Tracheal epithelial cell (primary cell): ENCODE measurements at places on chromosomes 2 and 18. TPM values are rescaled to one million over a fixed set of nuclear protein-coding genes. Genes with fewer than 3 reads are reported as not detected.

HAAO gene
- total RNA-seq: not detected in 2 replicates

RSAD2 gene
- 0.21 and 2.2 TPM in 2 replicates for total RNA-seq

PELI1 gene
- 31.3 and 50.1 TPM in 2 replicates for total RNA-seq

ERFE gene
- total RNA-seq: 2.3 and 6.7 TPM in 2 replicates

TUBA3D gene
- not detected in 2 replicates for total RNA-seq
